ENCODE measurements at places on chromosomes 7 and 10.

DNA sequence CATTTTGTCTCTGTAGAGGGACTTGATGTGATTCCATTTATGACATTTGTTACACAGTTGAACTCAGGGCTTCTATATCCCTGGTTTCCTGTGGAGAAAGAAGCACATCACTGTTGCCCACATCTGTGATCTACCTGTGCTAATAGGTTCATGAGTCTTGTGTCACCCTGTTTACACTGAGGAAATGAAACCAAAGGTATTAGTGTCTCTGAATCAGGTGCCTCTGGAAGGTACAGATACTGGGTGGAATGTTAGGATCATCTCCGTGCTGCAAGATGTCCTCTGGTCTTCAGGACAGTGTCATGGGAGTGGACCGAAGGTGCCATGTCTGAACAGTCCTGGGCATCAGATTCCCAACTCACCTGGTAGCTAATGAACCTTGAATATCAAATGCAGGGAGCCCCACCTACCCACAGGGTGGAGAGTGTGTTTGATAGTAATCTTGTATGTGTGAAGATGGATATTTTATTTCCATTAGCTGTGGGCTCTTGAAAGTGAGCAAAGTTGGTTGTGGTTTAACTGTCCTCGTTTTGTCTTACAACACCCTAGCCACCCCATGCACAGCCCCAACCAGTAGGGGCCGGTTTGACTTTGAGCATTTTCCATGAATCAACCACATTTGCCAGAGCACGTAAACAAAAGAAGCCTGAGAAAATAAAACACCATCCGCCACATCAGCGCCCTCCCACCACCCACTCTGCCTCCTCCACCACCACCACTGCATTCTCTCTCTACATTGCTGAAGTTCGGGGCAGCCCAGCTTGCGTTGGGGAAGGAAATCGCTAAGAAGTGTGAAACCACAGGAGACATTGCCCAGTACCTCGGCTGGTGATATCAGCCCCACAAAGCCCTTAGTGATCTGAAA, 40.7 kb downstream of the TARP start:
- peak; percentile 71 for DNase-seq

DNA sequence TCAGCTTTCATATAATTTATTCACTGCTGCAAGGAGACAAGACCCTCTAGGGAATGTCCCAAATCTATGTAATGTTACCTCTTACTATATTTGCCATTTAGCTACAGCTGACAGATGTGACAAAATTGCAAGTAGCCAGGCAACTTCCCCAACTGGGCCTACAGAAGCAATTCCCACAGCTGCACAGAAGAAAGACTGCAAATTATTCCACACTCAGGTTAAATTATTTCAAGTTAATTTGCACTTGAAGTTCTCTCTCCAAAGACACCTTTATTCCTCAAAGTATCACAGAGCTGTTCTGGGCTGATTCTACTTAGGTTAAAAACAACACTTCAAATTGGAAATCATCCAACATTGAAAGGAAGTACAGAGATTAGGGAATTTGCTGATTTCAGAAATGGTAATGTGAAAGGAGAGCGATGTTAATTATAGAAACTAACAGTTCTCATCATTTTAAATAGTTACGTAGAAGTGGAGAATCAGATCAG, 133.6 kb downstream of the THSD7A start:
- no peak for DNase-seq

DNA sequence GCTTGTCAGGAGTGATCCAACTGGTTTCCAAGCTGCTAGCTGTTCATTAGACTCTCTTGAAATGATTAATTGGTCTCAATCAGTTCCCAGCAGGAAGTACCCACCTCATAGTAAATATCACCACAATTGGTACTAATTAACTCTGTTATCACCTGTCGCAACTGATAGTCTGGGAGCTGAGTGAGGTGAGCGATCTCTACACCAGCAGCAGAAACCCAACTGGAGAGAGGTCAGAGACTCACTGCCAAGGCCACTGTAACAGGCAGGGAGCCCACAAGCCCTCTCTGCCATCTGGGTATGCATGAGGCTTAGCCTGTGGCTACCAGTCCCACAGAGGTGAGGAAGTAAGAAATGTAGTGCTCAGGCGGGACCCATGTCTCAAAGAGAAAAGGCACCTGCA, 245.5 kb downstream of the DYNC1I1 start:
- DNase-seq: no peak

- DNase-seq: no peak
Observed at GRCh38 chr10:75466886-75467285, 35.5 kb downstream of the LRMDA start.

GRCh38 chr10:35643151-35644049, 1.3 kb upstream of the FZD8 start:
- no peak for DNase-seq

GRCh38 chr7:55052081-55052480, 33.3 kb downstream of the EGFR start:
- DNase-seq: no peak

DNA sequence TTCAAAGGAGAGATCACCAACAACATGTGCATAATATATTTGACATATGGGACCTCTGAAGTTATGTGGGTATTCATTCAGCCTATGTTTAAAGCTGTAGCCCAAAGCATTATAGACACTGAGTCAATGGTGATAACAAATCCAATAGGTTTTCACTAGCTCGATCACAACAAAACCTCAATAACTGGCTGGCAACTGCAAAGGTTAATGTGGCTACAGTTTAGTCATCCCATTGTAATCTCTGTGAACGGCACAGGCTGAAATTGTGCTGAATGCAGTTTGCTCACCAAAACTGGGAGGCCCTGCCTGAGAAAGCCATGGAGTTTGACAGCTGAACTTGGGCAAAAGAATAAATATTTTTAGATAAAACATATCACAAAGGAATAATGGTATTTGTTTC, 152.4 kb upstream of the ADO start:
- DNase-seq: no peak

GRCh38 chr10:43775384-43775783, 126.7 kb upstream of the ZNF32 start:
- no peak for DNase-seq

DNA sequence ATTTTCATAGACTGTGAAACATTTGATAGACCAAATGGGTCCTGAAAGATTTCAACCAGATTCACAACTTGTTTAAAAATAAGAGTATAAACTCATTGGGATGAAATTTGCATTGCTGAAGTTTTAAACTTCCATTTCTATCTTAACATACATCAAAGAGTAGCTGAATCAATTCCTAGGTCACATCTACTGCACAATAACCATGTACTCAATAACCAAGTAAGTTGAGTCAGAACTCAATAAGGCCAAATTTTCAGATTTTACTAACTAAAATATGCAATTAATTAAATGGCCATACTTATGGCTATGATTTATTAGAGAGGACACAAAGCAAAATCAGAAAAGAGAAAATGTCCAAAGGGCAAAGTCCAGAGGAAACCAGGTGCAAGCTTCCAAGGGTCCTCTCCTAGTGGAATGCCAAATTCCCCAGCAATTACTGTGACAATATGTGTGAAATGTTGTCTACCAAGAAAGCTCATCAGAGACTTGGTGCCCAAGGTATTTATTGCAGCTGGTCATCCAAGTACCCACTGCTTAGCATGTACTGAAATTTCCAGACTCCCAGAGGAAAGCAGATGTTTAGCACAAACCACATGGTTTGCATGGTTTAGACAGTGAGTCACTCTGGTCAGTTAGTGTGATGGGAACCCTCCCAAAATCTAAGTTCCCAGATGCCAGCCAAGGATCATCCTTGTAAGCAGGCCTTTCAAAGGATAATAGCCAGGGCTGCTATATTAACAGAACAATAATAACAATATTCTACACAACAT, 238.9 kb downstream of the IPMK start:
- DNase-seq: no peak

DNA sequence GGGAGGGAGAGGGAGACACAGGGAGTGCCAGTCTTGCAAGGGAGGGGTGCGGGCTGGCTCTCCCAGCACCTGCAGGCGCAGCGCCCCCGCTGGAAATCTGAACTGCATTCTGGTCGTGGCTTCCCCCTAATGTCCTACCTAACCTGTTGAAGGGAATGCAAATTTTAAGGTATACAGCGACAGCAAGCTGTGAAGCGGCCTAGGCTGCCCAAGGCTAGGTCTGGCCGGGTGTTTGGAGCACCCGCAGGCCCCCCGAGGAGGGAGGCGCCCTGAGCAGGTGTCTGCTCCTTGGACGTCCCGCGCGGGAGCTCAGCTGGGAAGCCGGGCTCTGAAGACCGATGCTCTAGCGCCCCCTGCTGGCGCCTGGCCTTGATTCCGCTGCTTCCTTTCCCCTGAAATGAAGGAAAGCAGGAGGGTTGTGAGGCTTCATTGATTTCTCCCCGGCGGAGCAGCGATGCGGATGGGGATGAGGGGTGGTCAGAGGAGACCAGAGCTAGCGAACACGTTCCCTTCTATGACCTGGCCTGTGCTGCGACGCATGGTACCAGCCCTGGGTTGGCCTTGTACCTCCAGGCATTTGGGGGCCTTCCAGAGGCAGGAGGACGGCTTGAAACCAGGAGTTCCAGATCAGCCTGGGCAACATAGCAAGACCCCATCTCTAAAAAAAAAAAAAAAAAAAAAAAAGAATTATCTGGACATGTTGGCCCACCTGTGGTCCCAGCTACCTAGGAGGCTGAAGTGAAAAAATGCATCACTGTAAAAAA, 601.3 kb downstream of the GALNT17 start:
- peak; percentile 27 for DNase-seq

GRCh38 chr10:1366811-1367425, 310.7 kb downstream of the WDR37 start:
- DNase-seq: no peak

DNA sequence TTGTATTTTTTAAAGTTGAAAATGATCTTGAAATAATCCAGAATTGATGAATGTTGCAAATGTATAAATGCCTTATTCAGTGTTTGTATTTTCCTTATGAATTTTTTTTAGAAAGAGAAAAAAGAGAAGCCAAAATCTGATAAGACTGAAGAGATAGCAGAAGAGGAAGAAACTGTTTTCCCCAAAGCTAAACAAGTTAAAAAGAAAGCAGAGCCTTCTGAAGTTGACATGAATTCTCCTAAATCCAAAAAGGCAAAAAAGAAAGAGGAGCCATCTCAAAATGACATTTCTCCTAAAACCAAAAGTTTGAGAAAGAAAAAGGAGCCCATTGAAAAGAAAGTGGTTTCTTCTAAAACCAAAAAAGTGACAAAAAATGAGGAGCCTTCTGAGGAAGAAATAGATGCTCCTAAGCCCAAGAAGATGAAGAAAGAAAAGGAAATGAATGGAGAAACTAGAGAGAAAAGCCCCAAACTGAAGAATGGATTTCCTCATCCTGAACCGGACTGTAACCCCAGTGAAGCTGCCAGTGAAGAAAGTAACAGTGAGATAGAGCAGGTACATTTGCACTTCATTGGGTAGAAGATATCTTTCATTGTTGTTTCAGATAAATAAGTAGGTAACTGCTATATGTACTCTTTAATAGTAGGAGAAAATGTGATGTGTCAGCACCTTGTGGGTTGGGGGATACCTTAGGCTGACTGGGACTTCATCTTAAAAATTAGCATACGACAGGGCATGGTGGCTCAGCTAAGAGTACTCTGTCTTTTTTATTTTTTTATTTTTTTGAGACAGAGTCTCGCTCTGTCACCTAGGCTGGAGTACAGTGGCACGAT, 3.9 kb downstream of the DDX21 start:
- DNase-seq: no peak

DNA sequence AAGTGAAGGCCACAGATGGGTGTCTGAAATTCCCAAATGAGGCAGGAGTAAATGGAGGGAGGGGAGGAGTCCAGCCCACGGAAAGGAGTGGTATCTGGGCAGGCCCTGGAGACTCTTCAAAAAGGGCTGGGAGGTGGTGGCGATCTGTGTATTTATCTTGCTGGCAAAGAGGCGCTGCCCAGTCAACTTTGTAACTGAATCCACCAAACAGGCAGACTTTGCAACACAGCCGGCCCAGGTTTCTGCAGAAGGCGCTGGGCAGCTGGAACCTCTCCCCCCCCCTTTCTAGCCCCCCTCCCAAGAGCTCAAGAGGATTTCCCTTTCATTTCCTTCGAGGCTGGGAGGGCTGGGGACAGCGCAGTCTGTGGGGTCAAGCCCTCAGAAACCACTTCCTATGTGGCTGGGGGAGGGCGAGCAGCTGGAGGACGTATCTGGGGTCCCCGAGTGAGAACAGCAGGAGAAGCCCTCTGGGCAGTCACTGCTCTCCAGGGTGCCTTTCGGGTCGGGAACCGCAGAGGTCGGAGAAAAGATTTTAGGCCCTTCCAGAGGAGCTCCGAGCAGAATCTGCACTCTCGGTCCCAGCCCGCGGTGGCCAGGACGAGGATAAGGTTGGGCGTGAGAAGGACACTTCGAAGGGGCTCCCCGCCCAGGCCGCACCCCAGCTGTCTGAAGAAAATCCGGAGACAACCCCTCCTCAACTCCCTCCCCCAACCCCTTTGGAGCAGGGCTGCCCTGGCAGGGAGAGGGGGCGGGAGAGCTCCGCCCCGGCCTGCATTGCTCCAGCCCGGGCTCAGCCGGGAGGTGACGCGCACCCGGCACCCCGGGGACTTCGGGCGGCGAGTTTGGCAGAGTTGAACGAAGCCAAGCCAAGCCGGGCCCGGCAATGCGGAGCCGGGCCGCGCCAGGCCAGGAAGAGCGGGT, 965 bp downstream of the ZCCHC24 start:
- no peak for DNase-seq

GRCh38 chr7:16670731-16671344, 24.9 kb downstream of the BZW2 start:
- DNase-seq: no peak

All from stimulated activated CD8-positive, alpha-beta memory T cell treated with anti-CD3 and anti-CD28 coated beads, Interleukin-7, amount 100 ng/mL, for 1 hour (primary cell).